Effector memory CD4-positive, alpha-beta T cell (primary cell): ENCODE measurements at places on chromosomes 7 and 10.

DNA sequence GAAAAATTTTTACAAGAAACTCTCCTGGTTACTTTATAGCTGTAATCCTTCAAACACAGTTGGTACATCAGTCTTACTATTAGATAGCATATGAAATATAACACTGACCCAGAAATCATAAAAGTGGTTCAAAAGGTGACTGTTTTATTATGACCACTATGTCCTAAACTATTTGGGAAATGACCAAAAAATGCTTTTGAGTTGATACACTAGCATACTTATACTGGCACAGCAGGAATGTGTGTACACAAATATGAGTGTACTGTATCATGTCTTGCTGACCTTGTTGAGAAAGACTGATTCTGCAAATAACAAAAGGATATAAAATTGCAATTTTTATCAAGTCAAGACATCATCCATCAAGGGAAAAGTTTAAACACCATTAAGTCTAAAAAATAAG lies 24.3 kb downstream of the CSTF2T start:
- no peak for DNase-seq

- DNase-seq = no peak
These were observed 72.5 kb downstream of the C10orf90 start for GRCh38 chr10:126598009-126598408.

- DNase-seq = no peak
These were observed 147.3 kb downstream of the ZMYND11 start for GRCh38 chr10:282294-283139.

DNA sequence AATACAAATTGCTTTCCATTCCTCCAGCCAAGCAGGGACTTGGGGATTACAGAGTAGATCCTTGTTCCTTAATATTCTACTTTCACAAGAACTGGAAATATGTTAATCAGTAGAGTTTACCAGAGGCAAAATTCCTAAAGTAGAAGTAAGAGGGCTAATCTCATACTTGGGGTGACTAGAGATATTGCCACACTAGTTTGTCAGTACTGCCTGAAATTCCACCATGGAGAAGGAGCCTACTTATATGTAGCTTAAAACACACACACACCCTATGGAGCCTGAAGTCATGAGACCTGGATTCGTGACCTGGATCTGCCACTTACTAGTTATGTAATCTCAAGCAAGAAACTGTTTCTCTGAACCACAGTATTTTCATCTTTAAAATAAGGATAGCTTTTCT lies 33.9 kb downstream of the STRIP2 start:
- no peak for DNase-seq

GRCh38 chr10:113272511-113272910 lies 280.3 kb upstream of the HABP2 start:
- DNase-seq = no peak

DNA sequence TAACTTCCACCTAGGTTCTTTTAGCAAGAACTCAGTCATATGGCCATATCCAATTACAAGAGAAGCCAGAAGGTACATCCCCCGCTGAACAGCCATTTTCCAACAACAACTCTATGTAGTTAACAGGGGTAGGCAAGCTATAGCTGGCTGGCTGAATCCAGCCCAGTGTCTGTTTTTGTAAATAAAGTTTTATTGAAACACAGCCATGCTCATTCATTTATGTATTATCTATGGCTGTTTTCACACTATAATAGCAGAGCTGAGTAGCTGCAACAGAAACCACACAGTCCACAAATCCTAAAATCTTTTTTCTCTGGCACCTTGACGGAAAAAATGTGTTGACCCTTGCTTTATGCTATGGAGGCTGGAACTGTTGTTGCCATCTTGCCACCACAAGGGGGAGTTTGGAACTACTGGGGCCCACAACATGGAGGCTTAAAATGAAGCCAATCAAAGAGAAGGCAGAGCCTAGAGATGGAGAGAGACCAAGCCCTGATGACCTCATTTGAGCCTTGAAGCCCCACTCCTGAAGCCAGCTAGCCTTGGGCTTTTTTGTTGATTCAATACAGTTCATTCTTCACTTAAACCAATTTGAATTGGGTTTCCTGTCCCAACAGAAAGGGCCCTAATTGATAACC lies 33.3 kb upstream of the XPNPEP1 start:
- DNase-seq = no peak

GRCh38 chr10:107971411-107971810 lies 806.9 kb upstream of the SORCS1 start:
- no peak for DNase-seq

- DNase-seq = no peak
These were observed 238.5 kb downstream of the PHF14 start for GRCh38 chr7:11212080-11212711.

DNA sequence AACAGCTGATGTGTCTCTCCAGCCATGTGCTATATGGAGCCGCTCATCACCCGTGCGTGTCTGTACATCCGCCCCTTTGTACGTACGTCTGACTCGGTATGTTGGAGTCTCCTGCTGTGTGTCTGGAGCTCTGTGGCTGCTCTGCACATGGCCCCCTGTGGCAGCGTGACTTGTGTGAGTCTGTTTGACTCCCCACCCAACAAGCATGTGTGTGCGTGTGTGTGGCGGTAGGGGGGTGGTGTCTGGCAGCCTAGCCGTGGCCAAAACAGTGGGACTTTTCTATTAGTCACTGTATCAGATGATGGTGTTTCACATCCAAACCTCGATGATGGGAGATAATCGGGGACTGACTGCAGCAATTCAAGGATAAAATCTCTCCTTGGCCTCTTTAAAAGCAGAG lies 94.1 kb downstream of the COL13A1 start:
- no peak for DNase-seq

GRCh38 chr10:101629837-101630632 lies 41.9 kb downstream of the DPCD start:
- no peak for DNase-seq

- DNase-seq = no peak
These were observed at the start of gene MARVELD1 for GRCh38 chr10:97713339-97713825. MARVELD1 (plus strand) TSS chr10:97713730; CDS start chr10:97713877, 147 bp downstream.

- DNase-seq = no peak
These were observed 523.2 kb upstream of the SORCS1 start for GRCh38 chr10:107687701-107688100.

DNA sequence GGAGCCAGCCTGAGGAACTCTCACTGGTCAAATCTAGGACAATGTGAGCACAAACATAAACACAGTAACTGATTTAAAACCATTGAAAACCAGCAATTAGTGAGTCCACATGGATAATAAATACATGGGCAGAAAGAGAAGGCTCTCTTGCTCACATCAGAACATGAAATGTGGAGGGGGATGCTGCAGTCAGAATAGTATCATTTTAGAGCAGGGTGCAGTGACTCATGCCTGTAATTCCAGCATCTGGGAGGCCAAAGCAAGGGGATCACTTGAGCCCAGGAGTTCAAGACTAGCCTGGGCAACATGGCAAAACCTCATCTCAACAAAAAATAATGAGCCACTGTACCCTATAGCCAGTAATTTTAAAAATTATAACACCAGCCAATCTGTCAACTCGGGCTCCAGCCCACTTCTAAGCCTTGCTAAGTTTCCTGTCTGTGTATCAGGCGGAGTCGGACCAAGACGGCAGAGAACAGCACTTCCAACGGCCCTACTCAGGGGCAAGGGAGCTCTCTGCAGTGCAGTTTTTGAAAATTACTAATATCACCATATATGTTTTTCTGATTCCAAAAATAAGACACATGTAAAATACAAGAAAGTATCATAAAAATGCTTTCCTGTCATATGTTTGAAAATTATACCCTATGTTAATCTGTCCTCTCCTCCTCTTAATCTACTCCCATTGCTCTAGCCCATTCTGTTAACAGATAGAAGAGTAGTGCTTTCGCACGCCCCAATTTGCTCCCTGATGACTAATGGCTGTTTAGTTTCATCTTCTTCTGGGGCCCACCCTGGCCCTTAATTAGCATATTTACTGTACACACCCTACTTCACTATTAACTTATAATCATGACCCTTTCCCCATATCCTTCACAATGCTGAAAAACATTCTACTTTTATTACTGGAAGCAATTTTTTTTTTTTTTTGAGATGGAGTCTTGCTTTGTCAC lies 17.1 kb downstream of the URGCP start:
- DNase-seq = no peak
